Kidney epithelial cell (primary cell): ENCODE measurements at places on chromosomes 16 and 17.

DNA sequence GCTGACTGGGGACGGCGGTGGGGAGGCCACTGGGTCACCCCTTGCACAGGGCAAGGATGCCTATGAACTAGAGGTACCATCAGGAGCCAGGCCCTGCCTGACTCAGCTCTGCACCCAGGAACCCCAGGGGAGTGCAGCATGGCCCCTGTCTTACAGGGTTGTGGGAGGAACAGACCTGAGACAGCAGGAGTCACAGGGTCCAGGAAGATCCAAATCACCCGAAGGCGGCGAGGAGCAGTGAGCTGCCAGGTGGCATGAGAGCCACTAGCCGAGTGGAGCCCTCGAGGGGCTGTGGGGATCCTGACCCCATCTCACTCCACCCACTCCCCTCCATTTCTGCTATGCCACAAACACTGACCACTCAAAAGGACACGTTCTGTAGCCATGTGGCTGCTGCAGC lies 30.8 kb downstream of the PLD6 start:
- DNase-seq = no peak

GRCh38 chr17:69250641-69251040 lies 22.0 kb upstream of the ABCA10 start:
- DNase-seq = no peak

DNA sequence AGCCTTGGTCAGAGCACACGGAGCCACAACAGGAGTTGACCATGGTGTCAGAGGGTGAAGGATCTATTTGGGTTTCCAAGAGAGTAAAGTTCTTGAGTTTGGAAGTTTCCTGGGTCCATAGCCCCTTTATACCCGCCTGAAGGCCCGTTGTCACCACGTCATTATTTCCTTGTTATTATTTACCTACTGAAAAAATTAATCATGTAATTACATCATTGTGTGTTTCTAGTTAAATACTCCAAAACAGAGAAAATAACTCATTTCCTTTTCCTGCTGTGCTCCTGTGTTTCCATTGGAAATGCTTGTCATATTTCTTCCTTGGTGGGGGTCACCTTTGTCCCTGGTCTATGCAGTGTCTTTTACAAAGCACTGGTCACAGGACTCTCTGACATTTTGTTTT lies at the start of gene KRTAP4-8:
KRTAP4-8 (minus strand) TSS at position 101 of the 400 bp plus-strand sequence; CDS start at position 43, 58 bp downstream.
- no peak for DNase-seq

- DNase-seq = no peak
Observed at GRCh38 chr16:79136955-79137354, 463.6 kb downstream of the MAF start.

DNA sequence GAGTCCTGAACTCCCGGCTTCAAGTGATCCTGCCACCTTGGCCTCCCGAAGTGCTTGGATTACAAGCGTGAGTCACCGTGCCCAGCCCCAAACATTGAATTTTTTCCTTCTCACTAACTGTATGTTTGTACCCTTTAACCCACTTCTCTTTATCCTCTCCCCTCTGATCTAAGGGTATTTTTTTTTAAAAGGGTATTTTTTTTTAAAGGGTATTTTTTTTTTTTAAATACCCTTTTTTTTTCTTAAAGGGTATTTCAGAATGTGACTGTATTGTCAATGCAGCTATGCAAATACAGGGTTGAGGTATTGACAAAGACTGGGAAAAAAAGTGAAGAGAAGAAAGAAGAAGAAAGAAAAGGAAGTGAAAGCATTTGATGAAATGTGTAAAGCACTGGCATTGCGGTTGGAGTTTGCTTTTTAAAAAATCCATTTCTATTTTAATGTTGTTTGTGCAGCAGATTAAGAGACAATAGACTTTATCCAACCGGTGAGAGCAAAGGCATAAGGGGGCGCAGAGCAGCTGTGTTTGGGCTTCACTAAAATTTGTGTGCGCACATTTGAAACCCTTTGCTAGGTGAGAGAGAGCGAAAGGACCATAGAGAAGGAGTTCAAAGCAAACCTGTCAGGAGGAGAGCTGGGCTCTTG lies 42.4 kb downstream of the SYT17 start:
- DNase-seq = no peak

DNA sequence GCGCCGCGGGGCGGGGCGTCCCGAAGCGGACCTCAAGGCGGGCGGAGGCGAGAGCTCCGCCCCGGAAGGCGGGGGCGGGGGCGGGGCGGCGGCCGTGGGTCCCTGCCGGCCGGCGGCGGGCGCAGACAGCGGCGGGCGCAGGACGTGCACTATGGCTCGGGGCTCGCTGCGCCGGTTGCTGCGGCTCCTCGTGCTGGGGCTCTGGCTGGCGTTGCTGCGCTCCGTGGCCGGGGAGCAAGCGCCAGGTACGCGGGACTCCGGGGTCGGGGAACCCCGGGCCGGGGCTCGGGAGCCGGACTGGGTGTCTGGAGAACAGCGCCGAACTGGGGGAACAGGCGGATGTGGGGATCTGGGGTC lies at the start of gene TNFRSF12A:
TNFRSF12A (plus strand) TSS at position 122 of the 357 bp plus-strand sequence; CDS start at position 152, 30 bp downstream.
- DNase-seq = no peak

DNA sequence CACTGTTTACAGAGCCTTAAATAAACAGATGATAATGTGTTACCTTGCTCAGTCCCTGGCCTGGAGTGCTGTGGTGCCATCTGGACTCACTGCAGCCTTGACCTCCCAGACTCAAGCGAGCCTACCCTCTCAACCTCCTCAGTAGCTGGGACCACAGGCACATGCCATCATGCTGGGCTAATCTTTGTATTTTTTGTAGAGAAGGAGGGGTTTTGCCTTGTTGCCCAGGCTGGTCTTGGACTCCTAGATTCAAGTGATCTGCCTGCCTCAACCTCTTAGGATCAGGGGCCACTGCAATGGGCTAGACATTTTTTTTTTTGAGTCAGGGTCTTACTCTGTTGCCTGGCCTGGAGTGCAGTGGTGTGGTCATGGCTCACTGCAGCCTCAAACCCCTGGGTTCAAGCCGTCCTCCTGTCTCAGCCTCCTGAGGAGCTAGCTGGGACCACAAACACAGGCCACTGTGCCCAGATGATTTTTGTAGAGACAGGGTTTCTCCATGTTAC lies 5.0 kb upstream of the NAGLU start:
- no peak for DNase-seq

DNA sequence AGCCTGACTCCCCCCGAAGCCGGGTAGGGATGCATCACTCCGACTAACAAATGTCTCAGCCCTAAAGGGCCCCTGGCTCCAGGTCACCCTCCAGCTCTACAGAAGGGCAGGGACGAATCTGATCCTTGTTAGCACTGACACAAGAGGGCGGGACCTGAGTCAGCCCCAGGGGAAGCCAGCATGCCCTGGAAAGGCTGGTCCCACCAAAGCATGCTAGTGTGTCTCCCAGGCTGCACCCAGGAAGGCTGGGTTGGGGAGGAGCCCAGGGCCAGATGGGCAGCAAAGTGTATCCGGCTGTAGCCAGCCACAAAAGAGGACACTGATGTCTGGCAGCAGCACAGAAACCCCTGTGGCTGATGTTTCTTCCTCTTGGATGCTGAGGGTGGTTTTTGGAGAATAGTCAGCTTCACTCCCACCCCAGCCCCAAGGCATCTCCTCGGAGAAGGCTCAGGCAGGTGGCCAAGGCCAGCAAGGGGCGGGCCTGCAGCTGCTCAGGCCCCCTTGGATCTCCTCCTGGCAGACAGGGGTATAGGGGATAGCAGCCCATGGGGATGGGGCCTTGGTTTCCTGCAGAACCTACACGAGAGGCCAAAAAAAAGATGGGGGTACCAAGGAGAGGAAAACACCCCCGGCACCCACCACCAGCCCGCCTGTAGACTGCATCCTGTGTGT lies 11.0 kb downstream of the NATD1 start:
- DNase-seq = no peak

DNA sequence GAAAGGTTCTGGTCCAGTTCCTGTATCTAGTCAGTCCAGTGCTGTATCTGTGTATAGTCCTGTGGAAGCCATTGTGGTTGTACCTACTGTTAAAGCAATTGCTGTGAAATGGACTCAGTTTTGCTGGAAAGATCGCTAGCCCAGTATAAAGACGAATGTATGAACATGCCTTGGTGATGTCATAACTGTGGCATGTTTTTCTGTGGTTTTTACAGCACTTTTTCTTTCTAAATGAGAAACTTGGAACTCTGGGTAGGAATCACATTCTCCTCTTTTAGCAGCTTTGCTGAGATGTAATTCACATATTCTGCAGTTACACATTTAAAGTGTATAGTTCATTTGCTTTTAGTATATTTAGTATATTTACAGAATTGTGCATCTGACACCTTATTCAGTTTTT lies 58.1 kb downstream of the MAP2K4 start:
- peak; percentile 55 for DNase-seq

DNA sequence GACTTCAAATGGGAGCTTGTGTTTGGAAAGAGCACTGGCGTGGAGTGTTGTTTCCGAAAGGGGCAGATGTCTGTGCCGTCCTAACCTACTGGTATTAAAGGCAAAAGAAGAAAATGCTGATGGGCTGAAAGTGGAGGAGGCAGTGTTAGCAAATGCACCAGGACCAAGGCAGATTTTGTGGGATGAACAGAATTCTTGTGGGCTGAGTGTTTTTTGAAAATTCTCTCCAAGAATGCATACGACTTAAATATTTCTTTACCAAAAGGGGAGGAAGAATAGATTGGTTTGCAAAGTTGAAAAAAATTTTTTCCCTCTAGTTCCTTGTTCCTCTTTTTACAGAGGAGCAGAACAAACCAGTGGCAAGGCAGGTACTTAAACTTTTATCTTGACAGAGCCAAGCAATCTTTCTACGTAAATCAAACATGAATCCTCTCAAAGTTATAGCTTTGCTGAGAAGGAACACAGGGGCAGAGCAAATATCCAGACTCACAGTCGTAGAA lies 16.8 kb downstream of the MARCHF10 start:
- DNase-seq = no peak

DNA sequence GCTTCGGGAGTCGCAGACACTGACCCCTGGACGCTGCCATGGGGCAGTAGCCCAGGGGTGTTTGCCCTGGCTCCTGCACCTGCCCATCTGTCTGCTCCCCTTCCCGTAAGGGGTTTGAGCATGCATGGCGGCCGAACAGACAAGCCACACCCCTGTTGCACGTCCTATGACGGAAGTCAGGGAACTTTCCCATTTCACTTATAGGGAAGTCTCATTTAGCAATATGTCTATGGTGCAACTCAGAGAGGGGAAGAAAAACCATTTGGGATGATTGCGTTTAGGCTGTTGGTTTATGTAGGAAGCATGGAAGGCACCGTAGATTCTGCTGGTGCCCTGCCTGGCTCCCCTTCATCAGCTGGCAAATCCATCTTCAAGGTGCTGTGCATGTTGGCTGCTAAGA lies 112.5 kb downstream of the HAPSTR1 start:
- no peak for DNase-seq

GRCh38 chr17:8273884-8274444 lies 14.5 kb upstream of the RANGRF start:
- DNase-seq = no peak

- DNase-seq = no peak
Observed at GRCh38 chr16:75293772-75294171, 42.3 kb upstream of the BCAR1 start.

DNA sequence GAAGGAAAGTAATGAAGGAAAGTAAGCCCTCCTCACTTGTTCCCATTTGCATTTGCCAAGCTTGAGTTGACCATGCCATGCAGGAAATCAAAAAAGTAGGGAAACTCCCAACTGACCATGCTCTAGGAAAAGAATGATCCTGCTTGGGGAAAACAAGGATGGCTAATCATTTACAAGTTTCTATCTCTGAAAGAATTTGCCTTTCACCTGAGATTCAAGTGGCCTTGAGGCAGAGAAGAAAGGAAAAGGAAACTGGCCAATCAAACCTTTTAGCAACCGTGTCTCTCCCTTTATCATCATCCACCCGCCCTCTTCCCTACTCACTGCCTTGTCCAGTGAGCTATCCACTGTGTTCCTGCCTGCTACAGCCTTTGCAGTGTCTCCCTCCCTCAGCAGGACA lies 757.2 kb upstream of the SOX9 start:
- no peak for DNase-seq

DNA sequence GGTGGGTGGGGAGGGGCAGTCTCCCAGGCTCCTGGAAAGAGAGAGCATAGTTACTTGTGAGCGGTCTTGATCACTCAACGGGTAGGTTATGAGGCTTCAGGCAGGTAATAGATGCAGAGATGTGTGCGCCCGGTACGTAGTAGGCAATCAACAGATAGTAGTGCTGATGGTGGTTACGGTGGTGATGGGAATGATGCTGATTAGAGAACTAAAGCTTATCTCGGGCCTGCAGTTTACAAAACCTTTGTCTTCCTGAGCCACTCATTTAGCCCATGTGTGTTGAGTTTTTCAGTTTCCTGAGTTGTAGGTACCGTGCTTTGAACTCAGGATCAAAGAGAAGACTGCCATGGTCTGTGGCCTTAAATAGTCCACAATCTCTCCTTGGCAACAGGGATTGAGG lies 401.0 kb downstream of the SNX29 start:
- DNase-seq = no peak

GRCh38 chr17:59839651-59840328 lies 53.0 kb downstream of the TUBD1 start:
- DNase-seq = no peak

DNA sequence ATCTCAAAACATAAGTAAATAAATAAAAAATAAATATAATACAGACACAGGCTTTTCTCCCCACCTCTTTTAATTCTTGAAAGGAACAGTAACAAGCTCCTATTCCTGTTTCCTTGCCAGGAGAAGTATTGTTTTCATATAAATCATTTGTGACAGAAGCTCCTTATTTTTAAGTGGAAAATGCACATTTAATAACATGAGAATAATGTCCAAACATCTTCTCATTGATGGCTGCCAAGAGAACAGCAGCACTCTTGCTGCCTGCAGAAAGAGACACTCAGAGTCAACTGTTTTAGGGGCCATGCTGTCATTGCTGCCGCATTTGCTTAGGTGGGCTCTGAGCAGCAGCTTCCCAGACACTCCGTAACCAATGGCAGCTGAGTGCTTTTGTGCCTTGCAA lies 580.1 kb downstream of the WWOX start:
- no peak for DNase-seq

DNA sequence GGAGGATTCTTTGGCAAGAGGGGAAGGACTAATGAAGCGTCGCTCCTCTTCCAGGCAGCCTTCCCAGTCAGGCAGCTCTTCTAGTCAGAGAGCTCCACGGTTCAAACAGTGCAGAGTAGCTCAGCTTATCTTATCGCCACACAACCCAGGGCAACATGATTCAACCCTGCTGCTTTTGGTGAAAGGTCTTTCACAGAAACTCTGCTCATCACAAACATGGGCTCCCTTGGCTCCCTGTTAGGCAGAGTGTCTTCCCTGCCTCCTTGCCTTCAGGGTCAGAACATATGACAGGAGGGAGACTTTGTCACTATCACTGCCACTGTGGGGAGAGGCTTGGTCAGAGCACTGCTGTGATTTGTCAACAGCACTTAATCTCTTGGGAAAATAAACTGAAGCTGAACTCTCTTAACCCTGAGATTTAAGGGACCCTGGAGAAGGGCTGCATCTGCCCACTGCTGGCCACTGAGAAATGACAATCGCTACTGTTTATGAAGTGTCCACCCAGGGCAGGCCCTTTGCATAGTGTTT lies 6.9 kb upstream of the SLC13A2 start:
- DNase-seq = no peak
